ENCODE measurements at places on chromosomes 13 and 19.

- DNase-seq: no peak
Measured at GRCh38 chr19:57321116-57321515, 844 bp downstream of the ZNF543 start.

GRCh38 chr13:91304741-91305140 lies 42.7 kb upstream of the MIR17HG start:
- DNase-seq: no peak

DNA sequence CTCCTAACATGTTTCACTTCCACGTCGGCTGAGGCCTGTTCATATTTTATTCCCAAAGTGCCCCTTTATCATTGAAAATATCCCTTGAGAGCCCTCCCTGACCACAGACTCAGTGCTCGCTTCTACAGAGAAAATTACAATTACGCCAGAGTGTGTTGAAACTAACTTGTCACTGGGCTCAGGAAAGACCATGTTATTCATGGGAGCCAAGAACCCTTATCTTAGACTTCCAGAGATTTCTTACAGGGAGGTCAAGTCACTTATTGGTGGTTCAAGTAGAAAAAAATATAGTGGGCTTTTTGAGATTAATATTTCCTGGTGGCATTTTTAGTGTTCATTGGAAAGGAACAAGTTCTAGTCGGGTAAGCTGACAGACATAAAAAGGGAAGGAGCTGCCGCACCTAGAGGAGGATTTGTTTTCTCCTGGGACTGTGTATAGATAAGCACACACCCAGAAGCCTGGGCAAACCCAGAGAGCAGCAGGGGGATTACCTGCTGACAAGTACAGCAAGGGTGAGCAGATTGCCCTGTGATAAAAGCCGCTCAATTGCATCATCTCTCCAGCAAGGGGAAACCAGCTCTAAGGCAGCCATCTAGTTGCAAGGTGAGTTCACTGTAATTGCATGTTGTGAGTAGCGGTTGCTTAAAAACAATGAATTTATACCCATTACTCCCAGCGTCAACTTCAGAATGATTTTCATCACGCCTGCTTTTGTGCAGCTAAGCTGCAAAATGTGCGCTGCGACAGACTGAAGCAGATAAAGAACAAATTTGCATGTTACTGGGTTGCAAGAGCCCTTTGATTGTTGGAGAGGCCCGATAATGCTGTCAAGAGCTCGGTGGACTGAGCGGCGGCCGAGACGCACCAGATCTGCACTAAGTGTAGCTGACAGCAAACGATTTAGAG lies 46.2 kb downstream of the DCT start:
- DNase-seq: peak; percentile 88

DNA sequence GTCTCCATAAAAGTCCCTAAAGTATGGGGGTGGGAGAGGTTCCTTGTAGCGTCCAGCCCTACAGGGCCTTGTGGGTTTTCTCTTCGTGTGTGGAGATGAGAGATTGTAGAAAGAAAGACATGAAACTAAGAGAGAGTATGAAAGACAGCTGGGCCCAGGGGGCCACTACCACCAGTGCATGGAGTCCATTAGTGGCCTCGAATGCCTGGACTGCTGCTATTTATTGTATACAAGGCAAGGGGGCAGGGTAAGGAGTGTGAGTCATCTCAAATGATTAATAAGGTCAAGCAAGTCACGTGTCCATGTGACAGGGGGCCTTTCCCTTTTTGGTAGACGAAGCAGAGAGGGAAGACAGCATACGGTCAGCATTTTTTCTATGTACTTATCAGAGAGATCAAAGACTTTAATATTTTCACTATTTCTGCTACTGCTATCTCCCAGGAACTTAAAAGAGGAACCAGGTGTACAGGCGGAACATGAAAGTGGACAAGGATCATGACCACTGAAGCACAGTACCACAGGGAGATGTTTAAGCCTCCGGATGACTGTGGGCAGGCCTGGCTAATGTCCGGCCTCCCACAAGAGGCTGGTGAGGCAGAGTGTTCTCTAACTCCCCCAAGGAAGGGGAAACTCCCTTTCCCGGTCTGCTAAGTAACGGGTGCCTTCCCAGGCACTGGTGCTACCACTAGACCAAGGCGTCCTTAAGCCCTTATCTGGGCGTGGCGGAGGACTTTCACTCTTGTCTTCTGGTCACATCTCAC lies 25.5 kb downstream of the FGF21 start:
- DNase-seq: no peak

DNA sequence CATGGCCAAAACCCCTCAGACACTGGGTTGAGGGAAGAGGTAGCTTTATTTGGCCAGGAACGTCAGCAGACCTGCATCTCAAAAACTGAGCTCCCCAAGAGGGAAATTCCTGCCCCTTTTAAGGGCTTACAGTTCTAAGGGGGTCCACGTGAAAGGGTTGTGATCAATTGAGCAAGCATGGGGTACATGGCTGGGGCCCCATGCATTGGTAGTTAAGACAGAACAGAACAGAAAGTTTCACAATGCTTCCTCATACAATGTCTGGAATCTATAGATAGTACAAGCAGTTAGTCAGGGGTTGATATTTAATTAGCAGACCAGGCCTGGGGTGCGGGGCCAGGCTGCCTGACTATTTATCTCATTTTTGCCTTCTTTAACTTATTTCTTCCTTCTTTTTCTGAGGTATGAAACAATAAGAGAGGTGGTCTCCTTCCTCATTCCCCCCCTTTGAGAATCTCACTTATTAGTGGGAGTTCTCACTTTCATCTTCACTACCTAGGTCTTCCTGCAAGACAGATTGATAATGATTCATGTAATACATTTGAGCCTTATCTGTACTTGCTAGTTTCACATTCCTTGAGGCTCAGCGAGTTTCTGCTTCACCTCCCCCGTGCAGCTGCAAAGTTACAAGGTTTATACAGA lies 84.8 kb downstream of the SLC25A15 start:
- DNase-seq: no peak

DNA sequence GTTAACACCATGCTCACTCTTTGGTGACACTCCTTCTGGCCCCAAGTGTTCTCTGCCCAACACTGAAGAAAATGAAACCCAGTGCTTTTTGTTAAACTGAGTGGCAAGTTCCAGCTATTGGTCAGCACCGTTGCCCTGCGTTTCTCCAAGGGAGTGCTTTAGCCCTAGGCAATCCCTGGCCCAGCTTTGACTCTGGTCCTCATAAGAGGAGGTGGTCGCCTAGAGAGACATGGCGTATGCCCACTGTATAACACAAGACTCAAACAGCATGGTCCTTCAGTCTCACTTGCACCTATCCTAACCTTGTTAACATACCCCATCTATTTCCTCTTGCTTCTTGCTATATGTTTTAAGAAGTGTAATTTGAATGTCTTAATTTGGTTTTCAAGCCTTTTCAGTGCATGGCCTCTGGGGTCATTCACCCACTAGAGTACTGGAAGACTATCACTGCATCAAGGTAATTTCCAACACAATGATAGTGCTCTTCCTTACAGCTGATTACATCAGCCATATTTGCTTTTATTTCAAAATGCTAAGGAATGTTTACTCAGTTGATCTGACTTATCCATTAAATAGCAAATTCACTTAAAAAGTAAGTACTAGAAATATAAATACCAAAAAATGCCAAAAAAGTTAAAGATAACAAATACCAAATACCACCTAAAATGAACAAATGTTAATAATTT lies 190.5 kb upstream of the SOX21 start:
- no peak for DNase-seq

- DNase-seq: no peak
Measured at GRCh38 chr19:38387550-38388348, at the start of gene GGN. GGN (minus strand) TSS chr19:38388034; CDS start chr19:38387261, 773 bp downstream.

DNA sequence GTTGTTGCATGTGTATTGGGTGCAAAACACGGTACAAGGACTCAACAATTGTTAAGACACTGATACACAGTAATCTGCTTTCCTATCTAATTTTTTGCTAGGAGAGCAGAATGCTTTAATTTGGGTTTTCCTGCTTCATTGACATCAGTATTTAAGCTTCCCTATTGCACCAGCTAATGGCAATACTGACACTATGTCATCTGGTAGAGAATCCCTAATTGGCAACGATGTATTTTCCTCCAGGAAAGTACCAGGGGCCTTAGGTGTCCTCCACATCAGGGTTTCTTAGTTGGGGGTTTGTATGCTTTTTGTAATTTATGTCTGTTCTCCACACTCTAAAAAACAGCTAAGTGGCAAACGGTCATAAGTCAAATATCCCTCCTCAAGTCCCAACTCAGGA lies 76.5 kb upstream of the FRY start:
- no peak for DNase-seq

- no peak for DNase-seq
Measured at GRCh38 chr19:1067341-1067957, 482 bp downstream of the ARHGAP45 start.

DNA sequence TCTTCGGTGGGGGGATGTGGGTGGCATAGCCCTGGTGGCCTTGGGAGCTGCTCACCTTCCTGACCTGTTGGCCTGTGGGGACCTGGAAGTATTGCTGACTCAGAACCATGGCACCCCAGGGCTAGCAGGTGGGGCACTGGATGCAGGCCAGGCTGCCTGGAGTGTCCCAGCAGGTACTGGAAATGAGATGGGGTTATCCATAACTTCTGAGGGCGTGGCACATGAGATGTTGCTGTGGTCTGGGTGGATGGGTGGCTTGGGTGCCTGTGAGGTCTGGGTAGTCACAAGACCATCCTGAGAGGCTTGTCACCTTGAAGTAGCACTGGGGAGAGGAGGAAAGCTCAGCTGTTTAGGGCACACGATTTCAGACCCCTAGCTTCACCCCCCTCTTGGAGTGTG lies 636 bp upstream of the RNF225 start:
- DNase-seq: no peak

Measured in esophagus muscularis mucosa (tissue), 4 donors.